Mucosa of descending colon (tissue), 3 donors: ENCODE measurements at places on chromosomes 2 and 18.
A peak's percentile ranks its signal among the peaks of the same experiment; 100 is the strongest.

- DNase-seq, result no peak
Observed at GRCh38 chr18:77111951-77112746, 20.4 kb downstream of the MBP start.

- no peak for DNase-seq
Observed at GRCh38 chr2:132757676-132758075, 87.7 kb upstream of the LYPD1 start.

GRCh38 chr2:187422282-187422681 is 25.8 kb downstream of the CALCRL start:
- DNase-seq, result no peak

GRCh38 chr2:181944914-181945291 is 40.8 kb upstream of the PPP1R1C start:
- DNase-seq, result no peak

DNA sequence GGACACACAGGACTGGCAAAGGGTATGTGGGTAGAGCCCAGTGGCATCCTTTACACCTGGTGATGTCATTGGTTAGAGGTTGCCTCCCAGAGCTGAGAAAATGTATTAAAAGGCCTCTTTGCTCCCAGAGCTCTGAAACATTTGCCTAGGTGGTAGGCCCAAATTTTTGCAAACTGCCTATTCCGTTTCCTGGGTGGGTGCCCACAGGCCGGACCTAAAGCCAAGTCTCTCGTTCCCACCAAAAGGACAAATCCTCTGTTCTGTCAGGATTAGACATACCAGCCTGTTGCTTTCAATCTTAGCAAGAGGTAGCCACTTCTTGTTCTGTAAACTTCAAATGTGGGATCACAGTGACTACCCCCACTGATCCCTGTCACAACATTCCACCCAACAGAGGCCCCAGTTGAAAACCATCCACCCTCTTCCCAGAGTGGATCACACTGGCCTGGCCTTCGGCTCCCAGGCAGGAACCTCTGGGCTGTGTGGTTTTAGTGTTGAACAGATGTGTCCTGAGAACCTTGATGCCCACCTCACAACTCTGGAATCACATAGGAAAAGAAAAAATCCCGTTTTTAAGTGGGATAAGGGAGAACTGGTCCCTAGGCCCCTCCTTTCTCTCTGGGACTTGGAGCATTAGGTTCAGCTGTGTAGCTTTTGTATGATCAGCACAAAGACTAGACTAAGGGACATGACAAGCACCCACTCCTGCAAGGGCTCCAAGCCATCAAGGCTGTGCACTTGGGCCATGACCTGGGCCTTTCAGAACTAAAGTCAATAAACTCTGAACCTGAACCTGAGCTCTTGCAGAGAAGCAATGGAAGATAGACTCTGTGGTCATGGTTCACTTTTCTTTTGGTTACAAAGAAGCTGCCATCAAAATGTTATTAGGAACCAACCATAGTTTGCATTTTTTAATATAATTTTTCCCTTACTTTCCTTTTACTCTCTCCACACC is 211.3 kb downstream of the CYP26B1 start:
- no peak for DNase-seq

GRCh38 chr2:207692206-207693065 is 19.0 kb upstream of the CCNYL1 start:
- DNase-seq, result peak; percentile 46

DNA sequence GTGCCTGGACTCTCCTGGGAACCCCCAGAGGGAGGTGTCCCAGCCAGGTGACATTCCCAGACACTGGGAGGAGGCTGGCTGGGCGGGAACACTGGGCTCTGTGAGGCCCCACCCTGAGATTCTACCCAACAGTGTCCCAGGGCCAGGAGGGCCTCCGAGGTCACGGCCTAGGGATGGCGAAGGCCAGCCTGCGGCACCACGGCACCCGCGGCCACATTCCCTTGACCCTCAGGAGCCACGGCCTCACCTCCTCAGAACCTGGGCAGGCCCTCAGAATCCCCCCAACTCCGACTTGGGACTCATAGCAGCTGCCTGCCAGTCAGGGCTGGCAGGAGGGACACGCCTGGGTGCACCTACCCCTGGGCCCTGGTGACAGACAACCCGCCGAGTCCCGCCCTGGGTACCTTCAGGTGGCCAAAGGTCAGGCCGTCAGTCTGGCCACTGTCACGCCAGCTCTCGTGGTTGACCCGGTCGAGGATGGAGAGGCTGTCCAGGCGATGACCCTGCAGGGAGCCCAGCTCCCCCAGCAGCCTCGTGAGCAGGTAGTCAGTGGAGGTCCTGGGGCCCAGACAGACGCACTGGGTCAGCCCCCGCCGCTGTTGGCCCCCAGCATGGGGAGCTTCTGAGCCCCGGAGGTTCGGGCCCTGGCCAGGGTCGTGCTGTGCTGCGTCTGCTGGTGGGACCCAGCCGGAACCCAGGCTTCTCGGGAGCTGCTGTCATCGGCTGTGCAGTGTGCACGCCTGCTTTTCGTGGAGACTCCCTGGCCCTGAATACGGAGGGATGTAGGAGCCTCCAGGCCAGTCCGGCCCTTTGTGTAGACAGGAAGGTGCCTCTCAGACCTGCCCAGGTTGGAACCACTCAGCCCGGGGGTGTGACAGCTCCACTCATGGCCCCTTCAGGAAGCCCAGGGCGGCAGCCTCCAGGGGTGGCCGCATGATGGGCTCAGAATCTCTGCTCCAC is 6.1 kb downstream of the MAB21L4 start:
- DNase-seq, result peak; percentile 69

DNA sequence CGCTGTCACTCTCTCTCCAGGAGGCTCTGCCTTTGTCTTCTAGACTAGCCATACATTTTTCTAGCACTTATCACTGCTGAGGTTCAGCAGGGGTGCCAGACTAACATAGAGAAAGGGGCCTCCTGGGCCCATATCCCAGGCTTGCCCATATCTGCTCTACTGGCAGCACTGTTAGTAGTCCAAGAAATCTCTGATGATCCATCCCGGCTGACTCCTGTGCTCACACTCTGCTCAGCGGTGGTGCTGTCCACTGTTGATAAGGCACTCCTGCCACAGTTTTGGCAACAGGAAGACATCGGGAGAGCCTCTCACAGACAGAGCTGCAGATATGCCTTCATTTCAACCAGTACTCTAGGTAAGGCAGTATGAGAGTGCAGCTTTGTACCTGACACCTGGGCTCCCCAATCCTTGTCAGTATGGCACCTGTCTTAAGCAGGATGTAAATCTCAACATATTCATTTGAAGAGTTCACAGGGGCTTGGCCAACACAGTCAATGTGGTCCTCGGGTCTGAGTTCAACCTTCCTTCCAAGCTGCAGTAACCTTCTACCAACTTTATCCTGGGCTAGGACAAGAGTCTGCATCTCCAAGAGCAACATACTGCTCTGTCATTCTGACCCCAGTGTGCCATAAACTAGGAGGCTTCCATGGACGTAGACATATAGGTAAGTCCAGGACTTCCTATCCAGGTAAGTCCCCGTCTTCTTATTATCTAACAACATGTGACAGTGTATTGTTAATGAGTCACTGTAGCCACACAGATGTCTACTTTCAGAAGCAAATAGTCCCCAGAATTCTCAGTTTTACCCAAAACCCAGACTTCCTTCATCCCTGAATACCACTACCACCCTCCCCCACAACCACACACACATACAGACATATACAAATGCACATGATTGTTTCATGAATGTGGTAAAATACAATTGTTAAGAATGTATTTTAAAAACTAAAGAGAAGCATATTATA is 16.2 kb downstream of the KLF7 start:
- no peak for DNase-seq

GRCh38 chr2:72893594-72894319 is 6.5 kb downstream of the SPR start:
- peak; percentile 56 for DNase-seq

GRCh38 chr2:14633461-14634181 is 1.1 kb downstream of the LRATD1 start:
- peak; percentile 61 for DNase-seq

GRCh38 chr18:6488956-6489355 is 74.2 kb upstream of the L3MBTL4 start:
- no peak for DNase-seq

GRCh38 chr2:79139423-79139822 is 19.1 kb downstream of the REG1A start:
- peak; percentile 23 for DNase-seq

- no peak for DNase-seq
Observed at GRCh38 chr18:59867337-59868104, 32.3 kb upstream of the PMAIP1 start.

GRCh38 chr2:7044253-7045250 is 127.3 kb downstream of the RNF144A start:
- DNase-seq, result peak; percentile 72

DNA sequence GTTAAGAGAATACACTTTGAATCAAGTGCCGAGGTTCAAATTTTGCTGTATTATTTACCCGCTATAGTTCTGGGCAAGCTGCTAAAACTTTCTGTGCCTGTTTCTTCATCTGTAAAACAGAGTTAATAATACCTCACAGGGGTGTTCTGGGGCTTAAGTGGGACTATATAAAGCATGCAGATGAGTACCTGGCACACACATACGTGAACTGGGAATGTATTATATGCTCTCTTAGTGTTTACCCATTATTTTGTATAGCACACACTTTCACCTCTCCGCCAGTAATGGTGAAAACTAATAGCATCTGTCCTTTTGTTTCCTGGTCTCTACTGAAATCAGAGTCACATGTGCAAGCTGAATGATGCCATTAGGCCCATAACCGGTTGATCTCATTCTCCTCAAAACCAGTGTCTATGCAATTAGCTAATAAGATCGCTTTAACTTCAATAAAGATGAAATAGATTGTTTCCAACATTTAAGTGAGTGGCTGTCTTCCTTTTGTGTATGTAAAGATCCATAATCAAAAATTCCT is 3.8 kb upstream of the CDKL4 start:
- no peak for DNase-seq

DNA sequence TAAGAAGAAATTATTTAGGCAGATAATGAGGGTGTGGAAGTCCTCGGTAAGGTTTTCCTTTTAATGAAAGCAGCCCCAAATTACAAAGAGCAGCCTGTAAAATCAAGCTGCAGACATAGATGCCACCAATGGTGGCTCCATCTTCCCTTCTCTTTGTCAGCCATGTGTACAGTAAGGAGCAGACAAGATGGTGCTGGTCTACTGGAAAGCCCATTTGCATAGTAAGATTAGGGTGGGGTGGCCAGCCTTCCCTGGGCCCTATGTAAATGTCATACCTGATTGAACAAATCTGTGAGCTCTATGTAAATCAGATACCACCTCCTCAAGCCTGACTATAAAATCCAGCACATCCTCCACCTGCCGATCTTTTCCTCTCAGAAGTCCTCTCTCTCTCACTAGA is 154.4 kb upstream of the SERTAD2 start:
- no peak for DNase-seq

- DNase-seq, result no peak
Observed at GRCh38 chr2:110861616-110862260, 129.4 kb downstream of the ACOXL start.

- no peak for DNase-seq
Observed at GRCh38 chr2:120394764-120395163, 48.8 kb downstream of the INHBB start.

DNA sequence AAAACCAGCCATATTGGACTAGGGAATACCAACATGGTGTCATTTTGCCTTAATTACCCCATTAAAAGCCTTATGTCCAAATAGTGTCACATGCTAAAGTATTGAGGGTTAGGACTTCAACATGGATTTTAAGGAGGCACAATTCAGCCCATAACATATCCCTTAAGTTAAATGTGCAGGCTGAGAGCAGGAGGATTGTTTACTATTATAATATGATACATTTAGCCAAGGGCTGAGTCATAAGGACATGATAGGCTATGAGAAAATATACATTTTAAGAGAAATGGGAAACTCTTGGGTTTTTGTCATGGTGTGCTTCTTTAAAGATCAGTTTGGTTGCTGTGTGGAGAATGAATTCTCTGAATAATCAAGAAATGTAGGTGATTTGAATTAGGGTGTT is 136.8 kb downstream of the RDH14 start:
- DNase-seq, result no peak

DNA sequence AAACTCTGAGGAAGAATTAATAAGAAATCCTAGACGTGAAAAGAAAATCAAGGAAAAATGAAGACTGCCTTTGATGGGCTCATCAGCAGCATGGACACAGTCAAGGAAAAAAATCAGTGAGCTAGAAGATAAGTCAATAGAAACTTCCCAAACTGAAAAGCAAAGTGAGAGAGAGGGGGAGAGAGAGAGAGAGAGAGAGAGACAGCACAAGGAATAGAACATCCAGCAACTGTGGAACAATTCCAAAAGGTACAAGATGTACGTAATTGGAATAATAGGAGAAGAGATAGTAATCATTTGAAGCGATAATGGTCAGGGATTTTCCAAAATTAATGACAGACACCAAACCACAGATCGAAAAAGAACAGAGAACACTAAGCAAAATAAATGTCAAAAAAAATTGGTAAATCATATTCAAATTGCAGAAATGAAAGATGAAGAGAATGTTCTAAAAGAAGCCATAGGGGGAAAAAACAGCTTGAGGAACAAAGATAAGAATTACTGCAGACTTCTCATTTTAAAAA is 54.5 kb downstream of the TBC1D8 start:
- no peak for DNase-seq

- no peak for DNase-seq
Observed at GRCh38 chr18:13808294-13809042, 15.5 kb upstream of the MC5R start.

- no peak for DNase-seq
Observed at GRCh38 chr2:214226061-214226460, 184.8 kb upstream of the VWC2L start.

DNA sequence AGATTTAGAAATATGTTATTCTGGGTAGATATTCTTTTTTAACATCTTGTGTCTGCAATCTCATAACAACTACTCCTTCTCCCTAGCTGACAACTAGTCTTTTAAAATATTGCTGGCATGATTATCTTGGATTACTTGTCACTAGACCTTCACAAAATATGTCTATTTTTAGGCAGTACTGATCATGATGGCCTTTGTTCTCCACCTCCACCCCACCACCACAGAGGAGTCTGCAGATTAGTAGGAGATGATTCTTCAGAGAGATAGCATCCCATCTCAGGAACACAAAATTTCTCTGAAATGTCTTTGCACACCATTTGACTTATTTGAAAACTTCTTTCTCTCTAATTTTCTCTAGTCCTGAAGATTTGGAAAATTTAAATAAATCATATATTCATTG is 338.1 kb upstream of the SPHKAP start:
- no peak for DNase-seq

- no peak for DNase-seq
Observed at GRCh38 chr2:100196786-100197494, 54.5 kb upstream of the AFF3 start.

GRCh38 chr2:187403568-187404260 is 44.3 kb downstream of the CALCRL start:
- no peak for DNase-seq

GRCh38 chr2:113769555-113769954 is 13.1 kb upstream of the SLC35F5 start:
- no peak for DNase-seq

GRCh38 chr2:73059106-73059505 is 12.4 kb downstream of the SFXN5 start:
- no peak for DNase-seq

DNA sequence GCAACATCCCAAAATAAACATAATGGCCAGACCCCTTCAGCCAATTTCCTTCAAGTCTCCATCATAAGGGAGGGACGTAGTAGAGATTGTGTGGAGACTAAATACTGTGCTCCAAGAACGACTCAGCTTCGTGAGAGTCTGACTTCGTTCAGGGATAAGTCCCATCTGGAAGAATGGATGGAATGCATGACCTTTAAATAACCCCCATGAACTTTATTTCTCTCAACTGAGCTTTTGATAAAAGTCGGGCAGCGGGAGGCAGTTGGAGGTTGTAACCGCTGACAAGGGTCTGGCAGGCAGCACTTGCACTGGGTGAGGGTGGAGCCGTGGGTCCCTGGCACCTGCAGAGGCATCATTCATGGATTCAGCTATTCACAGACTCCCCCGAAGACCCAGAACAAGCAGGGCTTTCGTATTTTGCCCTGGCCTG is 115.9 kb downstream of the ZFP36L2 start:
- no peak for DNase-seq
